ENCODE measurements at places on chromosomes 7 and 10.

GRCh38 chr7:1592299-1592871, 22.6 kb upstream of the PSMG3 start:
- DNase-seq = no peak

- DNase-seq = peak; percentile 88
Measured at GRCh38 chr10:118698421-118698820, 56.3 kb downstream of the CACUL1 start.

DNA sequence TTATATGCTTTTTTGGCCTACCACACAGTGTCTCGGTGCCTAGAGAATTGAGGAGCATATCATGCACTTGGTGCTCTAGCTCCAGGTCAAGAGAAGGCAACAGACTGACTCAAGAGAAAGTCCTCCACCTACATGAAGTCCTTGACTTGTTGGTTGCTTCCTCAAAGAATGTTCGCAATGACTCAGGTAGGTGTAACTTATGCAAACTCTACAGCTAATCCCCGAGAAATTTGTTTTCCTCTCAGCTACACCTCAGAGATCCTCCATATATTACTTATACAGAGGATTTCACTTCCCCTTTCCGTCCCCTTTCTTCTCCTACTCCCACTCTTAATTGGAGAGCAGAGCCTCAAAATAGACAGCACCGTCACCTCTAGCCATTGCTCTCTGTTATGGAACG, 1013.1 kb downstream of the KCNMA1 start:
- DNase-seq = no peak

GRCh38 chr7:148264933-148265557, 325.5 kb upstream of the C7orf33 start:
- DNase-seq = peak; percentile 62

- no peak for DNase-seq
Measured at GRCh38 chr7:83528925-83529423, 120.0 kb downstream of the SEMA3E start.

GRCh38 chr10:109062371-109062770, 860.9 kb downstream of the XPNPEP1 start:
- DNase-seq = peak; percentile 64

DNA sequence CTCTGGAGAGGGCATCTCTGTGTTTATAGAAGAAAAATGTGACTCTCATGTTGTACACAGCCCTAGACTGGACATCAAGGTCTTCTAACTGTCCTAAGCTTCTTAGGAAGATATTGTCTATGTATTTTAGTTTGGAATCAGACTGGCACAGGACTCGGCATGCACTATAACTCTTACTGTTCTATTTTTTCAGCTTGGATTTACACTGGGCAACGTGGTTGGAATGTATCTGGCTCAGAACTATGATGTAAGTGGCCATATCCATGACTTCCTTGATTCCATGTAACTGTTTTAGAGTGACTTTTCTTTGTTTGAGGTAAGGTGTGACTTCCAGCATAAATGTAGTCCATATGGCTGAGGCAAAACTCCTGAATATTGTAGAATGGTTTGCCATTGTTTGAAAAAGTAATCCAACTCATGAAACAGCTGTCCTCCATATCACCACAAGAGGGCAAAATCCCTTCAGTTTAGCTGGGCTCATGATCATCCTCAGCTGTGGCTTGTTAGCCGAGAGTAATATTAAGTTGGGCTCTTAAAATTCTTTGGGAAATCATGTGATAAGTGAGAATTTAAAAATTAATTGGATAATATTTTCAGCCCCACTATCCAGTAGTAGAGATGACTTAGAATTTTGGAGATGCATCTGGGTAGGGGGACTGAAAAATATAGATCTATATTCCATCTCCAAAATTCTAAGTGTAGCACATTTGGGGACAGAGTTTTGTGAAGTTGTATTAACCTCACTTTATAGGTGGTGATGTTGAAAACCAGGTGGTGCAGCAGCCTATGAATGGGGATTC, 10.4 kb downstream of the STMP1 start:
- DNase-seq = peak; percentile 74

DNA sequence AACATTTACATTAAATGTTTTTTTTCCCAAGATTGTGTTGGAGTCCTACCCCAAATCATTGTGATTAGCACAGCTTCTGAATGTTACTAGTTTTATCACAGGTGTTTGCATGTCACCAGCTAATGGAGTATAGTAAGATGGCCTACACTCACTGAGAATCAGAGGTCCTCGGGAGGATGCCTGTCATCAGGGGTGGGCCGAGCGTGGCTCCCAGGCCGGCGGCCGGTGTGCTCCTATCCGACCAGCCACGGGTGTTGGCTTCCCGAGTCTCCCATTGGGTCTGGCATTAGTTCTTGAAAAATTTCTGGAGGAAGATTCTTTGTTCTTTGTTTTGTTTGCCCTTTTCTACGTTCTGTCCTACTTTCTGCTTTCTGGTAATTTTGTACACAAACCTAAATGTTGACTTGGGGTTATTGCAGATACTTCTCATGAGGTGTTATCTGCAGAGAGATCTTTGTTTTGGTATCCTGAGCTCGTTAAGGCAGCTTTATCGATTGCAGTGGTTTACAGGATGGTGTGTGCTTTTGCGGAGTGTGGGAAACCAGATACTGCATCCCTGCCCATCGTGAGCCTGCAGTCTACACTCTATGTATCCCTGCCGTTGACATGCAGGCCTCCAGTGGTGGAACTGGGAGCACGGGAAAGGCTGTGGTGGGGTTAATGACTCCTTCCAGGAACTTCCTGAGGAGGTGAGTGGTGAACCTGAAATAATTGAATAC, 67.3 kb upstream of the DNAJB6 start:
- no peak for DNase-seq

DNA sequence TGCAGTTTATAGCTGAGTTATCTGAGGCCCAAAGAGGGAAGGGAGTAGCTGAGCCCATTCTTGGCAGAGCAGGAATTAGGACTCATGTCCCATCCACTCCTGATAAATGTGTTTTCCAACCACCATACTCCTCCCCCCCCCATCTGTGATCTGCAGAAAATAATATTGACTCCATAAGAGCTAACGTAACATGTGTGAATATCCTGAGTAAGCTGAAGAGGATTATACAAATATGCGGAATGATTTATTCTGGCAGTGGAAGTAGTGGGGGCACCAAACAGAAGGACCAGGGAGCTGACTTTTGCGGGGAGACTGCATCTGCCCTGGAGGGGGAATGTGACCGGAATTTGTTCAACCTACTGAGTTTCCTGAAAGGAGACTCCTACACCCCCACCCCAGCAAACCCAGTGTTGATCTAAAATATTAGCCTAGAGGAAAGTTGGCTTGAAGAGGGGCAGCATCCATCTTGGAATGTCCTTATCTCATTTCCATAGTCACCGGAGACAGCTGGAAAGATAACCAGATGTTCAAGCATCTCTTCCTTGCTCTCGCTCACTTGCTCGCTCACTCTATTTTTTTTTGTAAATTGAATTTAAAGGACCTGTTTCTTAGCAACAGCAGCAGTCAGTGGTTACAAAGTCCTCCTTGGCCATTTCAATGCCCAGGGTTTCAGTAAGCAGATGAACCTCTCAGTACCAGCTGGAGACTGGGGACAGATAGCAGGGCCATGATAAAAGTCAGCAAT, 114.7 kb downstream of the RPS24 start:
- DNase-seq = no peak

- no peak for DNase-seq
Measured at GRCh38 chr10:73979809-73980433, 18.0 kb upstream of the VCL start.

GRCh38 chr7:67301667-67302066, 305.0 kb downstream of the TYW1 start:
- DNase-seq = no peak
